KG1 (cell line): ENCODE measurements at places on chromosomes 12 and 14.
A peak's percentile ranks its signal among the peaks of the same experiment; 100 is the strongest.

DNA sequence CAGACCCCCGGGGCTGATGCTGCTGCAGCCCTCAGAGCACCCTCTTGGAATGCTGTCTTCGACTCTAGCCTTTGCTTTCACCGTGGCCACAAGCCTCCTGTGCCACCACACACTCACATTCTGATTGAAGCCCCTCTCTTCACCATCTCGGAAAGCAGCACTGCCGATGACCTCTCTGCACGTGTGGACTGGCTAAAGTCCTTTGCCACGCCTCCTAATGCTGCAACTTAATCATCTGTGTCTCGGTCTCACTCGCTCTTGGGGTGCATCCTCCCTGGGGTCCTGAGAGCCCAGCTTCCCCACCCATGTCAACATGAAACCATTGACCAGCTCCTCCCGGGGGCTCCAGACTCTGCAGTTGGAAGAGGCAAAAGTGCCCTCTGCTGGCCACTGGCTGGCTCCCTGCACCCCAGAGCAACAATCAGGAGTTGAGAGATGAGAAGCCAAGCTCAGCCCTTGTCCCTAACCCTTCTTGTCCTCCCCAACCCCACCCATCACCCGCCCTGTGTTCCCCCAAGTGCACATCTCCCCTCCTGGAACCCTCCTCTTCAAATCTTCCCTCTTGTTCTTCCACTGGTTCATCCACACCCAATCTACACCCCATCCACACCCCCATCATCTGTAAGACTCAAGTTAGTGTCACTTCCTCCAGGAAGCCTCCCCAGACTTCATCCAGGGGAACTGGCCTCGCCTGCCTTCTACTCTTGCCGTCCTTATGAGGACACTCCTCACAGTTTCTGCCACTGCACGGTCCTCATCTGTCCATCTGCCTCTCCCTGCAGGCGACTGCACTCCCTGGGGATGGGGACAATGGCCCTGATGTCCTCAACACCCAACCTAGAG is 23.6 kb upstream of the FAM181A start:
- no peak for DNase-seq

GRCh38 chr12:49651855-49652254 is 28.5 kb downstream of the PRPF40B start:
- no peak for DNase-seq

DNA sequence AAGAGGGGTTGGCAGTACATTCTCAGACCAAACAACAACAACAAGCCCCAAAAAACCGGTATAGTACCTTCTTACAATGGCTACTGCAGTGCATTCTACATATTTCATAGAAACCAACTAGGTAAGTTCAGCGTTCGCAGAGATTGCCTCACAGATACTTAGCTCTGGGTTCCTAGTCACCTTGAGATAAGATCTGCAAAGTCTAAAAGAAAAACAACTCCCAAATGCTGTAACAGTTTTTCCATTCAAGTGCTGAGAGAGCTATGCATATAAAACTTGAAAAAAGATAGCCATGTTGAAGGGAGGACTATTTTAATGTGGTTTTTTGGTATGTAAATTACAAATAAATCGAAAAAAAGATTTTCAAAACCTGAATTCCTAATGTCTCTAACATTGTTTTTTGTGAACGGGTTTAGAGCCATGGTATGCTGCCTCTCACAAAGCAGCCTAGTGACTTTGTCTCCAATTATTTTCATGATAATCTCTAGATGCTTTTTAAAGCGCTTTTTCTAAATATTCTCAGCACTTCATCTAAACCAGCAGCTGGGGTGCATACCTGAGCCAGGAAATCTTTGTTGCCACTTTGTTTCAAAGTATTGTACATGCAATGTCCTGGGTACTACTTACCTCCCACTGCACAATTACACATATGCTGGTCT is 56.6 kb upstream of the CRACR2A start:
- no peak for DNase-seq

DNA sequence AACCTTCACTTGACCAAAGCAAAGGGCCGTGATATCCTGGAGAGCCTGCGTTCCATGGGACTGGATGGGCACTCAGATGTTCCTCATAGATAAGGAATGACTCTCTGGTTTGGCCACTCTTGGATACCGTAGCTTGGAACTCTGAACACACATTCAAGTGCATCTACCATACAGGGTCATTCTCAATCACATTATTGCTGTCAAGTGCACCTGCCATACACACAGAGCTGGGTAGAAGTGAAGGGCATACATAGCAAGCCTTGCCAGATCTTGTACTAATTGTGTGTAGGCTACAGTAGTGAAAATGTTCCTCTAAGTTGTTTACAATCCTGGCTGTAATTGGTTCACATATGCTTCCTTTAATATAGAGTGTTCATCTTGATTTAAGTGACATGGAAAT is 58.3 kb downstream of the PELI2 start:
- no peak for DNase-seq

GRCh38 chr14:58315606-58316005 is 17.3 kb downstream of the ARID4A start:
- DNase-seq, result no peak

- no peak for DNase-seq
Measured at GRCh38 chr14:70652871-70653270, 11.2 kb downstream of the TTC9 start.

DNA sequence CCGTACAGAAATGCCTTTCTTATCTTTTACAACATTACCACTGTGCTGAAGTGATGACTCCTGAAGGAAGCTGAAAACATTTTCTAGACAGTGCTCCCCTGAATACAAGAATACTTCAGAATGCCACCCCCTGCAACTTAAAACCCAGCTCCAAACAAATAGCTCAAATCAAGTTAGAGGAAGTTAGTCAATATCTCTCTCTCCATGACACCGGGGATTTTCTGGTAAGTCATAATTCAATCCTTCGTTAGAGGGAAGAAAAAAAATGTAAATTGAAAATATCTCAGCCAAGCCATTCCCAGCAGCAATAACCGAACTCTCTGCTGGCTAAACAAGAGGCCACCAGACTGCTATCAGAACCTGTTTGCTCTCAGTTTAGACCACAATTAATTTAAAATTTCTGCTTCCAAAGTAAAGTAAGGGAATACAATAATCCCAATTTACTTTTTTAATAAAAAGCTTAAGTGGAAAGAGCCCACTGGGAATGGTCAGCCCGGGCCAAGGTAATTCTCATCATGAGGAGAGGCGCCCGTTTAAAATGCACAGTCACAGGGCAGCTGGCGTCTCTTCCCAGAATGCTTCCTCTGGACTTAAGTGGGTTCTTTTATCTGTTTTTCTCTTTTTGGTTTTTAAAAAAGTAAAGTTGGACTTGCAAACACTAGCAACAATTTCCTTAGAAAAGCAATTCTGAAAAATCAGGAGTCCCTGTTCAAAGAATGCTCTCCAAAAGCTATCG is 710.1 kb upstream of the STXBP6 start:
- DNase-seq, result no peak

GRCh38 chr14:23137813-23138535 is 18.9 kb upstream of the CEBPE start:
- no peak for DNase-seq

DNA sequence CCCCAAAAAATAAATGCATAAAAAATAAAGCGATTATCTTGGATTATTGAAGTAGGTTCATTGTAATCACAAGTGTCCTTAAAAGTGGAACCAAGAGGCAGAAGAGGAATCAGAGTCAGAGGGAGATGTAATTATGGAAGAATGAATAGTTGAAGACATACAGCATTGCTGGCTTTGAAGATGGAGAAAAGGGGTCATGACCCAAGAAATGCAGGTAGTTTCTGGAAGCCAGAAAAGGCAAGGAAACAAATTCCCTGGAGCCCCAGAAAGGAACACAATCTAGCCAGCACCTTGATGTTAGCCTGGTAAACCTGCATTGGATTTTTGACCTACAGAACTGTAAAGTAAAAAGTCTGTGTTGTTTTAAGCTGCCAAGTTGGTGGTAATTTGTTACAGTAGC is 57.5 kb upstream of the PTGR2 start:
- no peak for DNase-seq

- no peak for DNase-seq
Measured at GRCh38 chr12:2654311-2654710, 140.5 kb upstream of the FKBP4 start.

DNA sequence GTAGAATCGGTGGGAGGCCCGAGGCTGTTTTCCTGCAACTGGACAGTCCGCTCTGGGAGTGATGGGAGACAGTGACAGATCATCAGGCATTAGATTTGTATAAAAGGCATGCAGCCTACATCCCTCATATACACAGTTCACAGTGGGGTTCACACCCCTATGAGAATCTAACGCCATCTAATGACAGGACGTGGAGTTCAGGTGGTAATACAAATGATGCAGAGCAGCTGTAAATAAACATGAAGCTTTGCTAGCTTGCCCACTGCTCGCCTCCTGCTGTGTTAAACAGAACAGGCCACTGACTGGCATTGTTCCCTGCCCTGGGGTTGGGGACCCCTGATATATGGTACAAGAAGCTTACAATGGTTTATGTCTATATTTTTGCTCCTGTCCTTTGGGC is 179.0 kb downstream of the LRFN5 start:
- DNase-seq, result no peak

DNA sequence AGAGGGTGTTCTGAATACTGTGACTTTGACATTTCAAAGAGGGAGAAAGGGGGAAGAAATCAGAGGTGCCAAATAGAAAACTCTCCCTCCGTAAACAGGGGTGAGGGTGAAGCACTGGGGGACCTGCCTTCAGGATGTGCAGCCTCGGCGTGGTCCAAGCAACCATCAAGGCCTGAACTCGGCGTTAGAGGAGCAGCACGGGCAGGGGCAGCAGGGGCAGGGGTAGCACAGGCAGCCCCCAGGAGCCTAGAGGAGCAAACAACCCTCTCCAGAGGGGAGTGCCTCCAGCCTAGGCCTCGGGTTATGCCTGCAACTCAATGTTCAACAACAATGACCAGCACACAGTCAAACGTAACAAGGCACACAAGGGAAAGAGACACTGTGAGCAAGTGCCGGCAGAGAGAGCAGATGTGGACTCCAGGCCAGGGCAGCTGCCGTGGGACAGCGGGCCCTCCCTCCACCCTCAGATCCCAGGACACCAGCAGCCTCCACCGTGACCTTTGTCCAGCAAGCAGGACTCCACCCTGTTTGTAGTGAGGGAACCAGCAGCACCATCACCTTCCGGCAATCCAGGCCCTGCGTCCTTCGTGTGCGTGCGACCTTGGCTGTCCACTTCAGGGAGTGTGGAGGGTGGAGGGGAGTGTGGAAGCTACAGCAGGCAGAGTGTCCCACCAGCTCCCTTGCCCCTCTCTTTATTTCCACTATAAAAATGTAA is 18.0 kb downstream of the GALNT9 start:
- no peak for DNase-seq

- no peak for DNase-seq
Measured at GRCh38 chr14:45359746-45360145, 106.7 kb upstream of the MIS18BP1 start.

DNA sequence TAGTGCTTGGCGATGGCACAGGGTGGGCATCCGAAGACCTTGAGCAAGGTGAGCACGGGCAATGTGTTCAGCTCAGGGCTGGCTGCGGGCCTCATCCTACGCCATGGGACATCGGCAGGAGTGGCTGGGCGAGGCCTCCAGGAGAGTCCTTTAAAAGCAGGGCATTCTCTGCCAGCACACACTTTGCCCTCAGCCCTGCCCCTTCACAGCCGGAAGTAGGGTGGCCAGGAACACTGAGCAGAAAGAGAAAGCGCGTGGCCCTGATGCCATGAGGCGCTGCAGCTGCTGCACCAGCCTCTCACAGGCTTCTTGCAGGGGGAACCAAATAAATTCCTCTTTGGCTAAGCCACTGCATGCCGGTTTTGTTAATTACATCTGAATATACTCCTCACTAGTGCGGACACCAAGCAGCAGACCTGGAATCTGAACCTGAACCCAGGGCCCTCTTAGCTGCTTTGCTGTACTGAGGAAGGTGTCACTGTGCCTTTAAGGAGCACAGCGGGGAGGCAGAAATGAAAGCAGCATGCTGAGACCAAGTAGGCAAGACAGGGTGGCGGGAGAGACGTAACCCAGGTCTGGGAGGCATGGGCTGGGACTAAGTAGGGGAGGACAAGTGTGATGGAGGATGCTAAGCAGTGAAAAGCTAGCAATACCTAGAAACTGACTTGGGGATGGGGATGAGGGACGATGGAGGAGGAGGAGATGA is 155.2 kb downstream of the TTC7B start:
- no peak for DNase-seq

- no peak for DNase-seq
Measured at GRCh38 chr12:45914090-45914489, 76.3 kb downstream of the SCAF11 start.

- no peak for DNase-seq
Measured at GRCh38 chr12:3552726-3553045, 61.7 kb downstream of the PRMT8 start.

DNA sequence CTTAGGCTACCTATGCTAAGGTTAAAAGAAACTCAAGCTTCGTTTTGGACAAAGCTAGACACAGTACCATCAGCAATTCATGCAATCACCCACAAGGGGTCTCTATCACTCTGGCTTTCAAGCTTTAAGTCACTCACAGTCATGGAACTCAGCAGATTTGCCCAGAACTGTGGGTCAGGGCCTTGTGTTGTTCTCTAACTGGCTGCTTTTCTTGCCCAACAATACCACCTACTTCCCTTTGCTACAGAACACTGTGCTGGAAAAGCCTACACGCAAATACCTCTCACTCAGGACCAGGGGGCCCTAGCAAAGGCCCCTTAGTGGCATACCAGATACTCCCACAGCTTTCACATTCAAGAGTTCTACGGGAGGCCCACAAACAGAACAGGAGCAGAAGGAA is 9.1 kb downstream of the NEMP1 start:
- DNase-seq, result no peak

DNA sequence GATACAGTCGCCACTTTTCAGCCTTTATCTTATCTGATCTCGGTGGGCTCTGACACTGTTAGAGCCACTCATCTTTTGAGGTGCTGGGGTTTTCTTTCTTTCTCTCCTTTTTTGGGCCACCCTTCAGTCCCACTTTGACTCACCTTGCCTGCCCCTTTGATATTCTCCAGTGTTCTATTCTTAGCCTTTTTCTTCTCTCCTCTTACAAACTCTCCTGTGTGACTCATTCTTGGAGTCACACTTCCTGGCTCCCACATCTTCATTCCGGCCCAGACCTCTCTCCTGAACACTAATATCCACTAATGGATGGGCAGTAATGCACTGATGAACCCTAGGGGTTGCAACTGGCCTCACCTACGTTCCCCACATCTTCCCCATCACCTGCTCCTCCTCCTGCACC is 2.2 kb upstream of the DCD start:
- no peak for DNase-seq

- peak; percentile 60 for DNase-seq
Measured at GRCh38 chr14:68143341-68143841, 323.8 kb downstream of the RAD51B start.

- no peak for DNase-seq
Measured at GRCh38 chr12:92118826-92119536, 26.7 kb downstream of the BTG1 start.

DNA sequence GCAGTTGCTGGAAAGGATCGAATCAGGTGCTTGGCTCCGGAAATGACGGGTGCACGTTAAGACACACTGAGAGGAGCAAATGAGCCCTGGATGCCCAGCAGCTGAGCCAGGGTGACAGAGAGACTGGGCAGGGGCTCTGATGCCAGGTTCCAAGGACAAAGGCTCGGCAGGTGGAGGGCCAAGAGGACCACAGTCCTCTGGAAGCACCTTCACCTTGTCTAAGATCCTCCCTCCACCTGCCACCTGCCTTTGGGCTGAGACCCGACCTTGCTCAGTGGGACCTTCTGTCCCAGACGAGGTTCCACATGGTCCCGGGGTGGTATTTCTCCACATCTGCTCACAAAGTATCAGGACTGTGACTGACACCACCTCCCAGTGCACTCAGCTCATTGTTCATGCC is 1.0 kb downstream of the ANO2 start:
- DNase-seq, result no peak
